ENCODE measurements at places on chromosomes 13 and 19.

- no peak for DNase-seq
These were observed 116.3 kb downstream of the FOXO1 start for GRCh38 chr13:40550130-40550529.

DNA sequence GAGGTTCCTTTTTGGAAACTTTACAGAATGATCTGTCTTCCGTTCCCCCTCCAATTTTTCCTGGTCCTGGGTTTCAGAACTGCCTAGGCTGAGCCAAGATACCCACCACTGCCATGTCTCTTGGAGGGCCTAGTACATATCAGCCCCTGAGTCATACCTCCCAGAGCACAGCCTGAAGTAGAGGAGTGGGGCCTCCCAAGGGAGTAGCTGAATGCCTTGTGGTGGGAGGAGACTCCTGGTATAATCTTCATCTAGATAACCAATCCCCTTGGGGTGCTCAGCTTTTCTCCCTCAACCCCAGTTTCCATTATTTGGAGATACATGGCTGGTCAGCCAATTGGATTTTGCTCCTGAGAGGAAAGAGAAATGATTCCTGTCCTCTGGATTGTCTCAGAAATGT lies 30.3 kb downstream of the ZNF763 start:
- DNase-seq: no peak

- peak; percentile 47 for DNase-seq
These were observed 31.3 kb downstream of the TEX26 start for GRCh38 chr13:30963791-30964190.

DNA sequence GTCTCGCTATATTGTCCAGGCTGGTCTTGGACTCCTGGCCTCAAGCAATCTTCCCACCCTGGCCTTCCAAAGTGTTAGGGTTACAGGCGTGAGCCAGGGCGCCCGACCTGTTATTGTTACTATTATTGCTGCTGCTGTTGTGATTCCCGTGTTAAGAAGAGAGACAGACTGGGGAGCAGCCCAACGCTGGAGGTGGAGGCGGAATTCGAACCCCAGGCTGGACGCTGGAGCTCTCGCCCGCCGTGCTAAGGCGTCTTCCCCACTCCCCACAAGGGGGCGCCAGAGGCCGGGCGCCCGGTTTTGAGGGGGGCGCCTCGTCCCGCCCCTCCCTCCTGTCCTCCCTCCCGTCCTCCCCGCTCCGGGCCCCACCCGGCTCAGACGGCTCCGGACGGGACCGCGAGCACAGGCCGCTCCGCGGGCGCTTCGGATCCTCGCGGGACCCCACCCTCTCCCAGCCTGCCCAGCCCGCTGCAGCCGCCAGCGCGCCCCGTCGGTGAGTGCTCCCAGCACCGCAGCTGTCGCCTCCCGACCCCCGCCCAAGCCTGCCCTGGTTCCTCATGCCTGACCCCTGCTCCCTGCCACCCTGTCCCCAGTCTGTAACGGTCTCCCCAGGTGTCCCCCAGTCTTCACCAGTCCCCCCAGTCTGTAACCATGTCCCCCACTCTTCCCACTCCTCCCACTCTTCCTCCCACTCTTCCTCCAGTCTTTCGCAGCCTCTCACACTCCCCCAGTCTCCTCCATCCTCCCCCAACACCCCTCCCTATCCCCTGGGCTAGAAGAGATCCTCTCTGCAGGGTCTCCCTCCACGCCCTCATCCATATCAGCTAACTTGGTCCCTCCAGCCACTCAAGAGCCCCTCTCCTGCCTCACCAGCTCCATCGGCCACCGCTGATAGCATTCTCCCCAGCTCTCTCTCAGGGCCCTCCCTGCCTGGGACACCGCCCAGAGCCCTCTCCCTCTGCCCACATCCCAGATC lies at the start of gene EHD2:
Gene EHD2, plus strand, starts transcription at position 377 of the 976 bp plus-strand sequence. CDS start 3,191 bp downstream, outside the sequence.
- no peak for DNase-seq

GRCh38 chr13:27425918-27426630 lies 1.7 kb downstream of the GTF3A start:
- peak; percentile 98 for DNase-seq

DNA sequence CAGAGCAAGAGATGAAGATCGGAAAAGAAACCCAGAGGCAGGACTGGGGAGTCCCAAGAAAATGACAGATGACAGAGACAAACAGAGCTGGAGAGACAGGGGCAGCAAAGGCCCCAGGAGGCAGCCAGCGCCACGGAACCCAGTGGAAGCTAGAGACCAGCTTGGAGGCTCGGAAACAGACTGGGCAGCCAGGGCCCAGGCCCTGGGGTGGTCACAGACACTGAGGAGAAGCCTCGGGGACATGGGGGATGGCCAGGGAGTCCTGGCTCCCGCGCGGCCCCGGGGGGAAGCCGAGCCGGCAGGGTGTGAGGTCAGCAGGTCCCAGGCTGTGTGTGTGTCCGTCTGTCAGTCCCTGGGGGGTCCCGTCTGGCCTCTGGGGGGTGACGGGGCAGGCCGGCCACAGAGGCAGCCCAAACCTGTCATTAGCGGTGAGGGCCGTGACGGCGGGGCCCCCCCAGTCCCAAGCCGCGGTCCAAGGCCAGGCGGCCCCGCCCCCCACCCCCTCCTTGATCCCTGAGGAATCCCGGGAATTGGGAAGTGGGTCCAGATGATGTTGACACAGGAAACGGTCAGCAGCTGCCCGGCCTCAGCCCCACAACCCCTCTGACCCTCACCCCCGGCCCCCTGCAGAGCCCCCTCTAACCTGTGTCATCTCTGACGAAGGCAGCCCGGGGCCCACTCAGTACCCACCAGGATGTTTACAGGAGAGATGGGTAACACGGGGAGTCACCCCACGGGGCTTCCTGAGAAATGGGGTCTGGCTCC lies 2.5 kb upstream of the TMEM190 start:
- DNase-seq: peak; percentile 57

DNA sequence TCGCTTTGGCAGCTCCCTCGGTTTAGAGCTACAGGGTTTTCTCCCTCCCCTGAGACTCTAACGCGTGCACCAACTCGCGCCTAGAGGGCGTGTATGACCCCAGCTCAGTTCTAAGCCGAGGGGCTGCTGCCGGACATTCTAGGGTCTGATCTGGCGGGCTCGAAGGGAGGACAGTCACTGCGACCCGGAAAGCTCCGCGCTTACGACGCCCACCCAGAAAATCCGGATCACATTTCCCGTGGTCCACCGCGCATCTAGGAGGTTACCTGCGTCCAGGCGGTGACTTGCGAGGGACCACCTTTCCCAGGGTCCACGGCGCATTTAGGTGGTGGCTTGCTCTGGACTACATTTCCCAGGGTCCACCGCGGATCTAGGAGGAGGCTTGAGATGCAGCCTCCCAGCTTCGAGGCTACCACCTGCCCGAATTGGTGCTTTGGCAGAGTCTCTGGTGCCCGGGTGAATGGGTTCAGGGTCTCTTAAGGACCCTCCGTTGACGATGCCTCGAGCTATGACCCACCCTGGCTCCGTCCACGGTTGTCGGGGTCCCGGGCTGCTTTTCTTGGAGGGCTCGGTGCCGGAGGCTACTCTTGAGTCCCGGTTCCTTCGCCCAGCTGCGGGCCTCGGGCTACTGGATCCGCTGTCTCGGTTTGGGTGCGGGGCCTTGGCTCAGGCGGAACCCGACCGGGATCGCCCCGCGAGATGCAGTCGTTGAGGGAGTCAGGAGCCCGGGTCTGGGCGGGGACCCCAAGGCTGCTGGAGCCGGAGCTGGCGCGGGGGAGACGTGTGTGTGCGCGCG lies 30.5 kb downstream of the ZNF146 start:
- no peak for DNase-seq

DNA sequence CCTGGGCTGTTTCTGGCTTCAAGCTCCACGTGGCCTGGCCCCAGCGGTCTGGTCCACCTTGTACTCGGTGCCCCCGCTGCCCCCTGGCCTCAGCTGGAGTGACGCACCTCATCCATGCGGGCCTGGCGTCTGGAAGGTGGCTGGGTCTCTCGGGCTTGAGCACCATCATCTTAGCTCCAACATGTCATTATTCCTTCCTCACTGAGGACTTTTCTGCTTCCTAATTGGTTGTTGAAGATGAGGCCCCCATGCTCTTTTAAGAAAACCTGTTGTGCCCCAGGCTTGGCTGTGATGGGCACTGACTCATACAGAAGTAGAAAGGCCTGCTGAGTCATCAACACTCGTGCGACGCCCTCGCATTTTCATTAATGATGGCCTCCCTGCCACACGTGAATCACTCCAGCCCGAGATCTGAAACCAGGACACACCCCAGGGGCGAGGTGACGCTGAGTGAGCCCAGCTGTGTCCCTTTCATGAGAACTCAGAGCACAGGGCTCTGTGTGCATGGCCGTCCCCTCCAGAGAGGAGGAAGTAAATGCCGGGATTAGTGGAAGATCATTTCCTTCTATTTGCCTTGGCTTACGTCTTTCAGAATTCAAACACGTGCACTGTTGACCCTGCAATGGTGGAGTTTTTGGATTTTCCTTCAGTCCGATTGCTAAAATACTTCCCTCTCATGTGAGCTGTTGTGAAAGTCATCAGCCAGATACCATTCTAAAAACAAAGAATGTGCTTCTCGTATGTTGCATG lies 14.0 kb upstream of the GJA3 start:
- peak; percentile 98 for DNase-seq

DNA sequence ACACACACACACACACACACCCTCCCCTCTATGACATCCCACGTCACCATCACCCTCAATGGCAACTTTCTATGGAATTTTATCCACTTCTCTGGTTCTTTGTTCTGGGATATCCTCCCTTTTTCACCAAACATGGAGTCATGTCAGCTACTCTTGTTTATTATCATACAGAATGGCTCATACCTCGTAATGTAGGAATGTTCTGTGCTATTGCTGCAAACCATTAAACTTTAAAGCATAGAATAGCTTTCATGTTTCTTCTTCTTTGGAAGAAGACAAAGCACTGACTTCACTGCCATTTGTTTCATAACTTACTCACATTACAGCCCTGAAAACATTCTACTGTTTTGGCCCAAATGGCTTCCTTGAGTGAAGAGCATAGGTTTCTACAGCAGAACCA lies 163.4 kb downstream of the FOXO1 start:
- DNase-seq: no peak

DNA sequence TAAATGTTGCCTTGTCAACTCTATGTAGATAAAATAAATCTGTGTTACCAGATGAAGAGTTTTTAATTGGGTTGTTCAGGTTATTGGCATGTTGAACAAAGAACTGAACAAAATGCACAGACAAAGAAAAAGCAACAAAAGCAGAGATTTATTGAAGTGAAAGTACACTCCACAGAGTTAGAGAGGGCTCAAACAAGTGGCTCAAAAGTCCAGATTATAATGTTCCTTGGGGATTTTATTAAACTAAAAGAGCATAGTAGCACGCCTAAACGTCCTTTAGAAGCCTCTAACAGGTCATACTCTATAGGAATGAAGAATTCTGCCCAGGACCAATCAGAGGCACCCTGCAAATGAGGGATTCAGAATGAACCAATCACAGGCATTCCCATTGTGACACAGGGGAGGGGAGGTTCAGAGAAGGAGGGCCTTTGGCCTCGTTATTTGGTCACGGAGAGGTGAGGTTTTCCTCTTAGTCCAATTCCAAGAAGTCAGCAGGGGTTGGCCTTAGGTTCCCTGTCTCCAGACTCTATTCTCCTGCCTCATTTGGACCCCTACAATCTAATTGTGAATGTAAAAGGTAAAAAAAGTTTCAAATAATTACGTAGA lies 12.8 kb downstream of the PSMC4 start:
- DNase-seq: no peak

DNA sequence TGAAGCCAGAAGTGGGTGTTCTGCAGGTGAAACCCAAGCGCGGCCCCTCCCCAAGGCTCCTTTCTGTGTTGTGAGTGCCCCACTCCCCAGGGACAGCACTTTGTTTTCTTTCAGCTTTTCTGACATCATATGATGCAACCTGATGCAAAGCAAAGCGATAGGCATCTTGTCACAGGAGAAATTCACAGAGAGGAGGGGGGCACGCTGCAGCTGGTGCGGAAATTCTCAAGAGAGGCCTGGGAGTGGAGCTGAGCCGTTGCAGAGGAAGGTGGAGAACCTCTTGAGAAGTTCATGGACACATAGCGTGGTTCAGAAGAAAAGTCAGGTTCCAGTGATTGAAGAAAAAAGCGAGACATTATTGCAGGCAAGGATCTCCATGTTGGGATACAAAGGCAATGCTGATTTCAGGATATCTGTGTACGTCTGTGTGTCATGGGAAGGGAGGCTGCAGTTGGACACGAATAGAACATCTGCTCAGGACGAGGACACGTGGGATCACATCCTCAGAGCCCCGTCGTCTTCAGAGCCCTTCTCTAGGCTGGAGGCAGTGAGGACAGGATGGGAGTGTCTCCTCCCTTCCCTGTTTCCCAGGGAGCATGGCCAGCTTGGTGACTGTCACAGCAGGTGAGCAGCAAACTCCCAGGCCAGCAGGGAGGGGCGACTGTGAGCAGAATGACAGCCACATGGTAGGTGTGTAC lies 79.2 kb downstream of the IRS2 start:
- peak; percentile 15 for DNase-seq

DNA sequence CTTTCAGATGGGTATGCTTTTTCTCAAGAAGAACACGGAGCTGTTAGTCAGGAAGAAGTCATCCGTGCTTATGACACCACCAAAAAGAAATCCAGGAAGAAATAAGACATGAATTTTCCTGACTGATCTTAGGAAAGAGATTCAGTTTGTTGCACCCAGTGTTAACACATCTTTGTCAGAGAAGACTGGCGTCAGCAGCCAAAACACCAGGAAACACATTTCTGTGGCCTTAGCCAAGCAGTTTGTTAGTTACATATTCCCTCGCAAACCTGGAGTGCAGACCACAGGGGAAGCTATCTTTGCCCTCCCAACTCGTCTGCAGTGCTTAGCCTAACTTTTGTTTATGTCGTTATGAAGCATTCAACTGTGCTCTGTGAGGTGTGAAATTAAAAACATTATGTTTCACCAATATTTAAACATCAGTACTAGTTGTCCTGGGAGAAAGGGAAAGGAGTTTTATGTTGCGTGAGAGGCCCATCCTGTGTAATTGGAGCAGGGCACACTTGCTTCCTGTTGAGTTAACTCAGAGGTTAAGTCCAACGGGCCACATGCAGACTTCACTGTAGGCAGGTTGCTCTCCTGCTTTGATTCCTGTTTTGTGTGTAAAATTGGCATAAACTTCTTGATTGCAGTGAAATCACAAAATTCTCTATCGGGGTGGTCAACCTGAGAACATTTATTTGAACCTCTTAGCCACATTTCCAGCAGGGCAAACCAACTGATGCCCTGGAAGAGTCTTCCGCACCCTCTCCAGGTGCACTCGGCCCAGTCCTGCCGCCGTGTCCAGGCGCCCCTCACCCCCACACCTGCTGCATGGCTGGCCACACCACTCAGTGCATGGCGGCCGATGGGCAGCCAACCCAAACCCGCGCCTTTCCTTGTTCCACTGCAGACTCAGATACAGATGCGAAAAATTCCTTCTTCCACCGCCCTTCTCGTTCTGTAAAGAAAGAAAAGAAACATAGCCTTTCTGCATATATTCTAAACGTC lies 31.6 kb downstream of the SHISA2 start:
- peak; percentile 50 for DNase-seq

- DNase-seq: no peak
These were observed 13.4 kb upstream of the C19orf33 start for GRCh38 chr19:38290631-38291147.

Data from SW480 (cell line).